ENCODE measurements at places on chromosomes 1 and 21.

GRCh38 chr1:225921734-225922709 lies 2.0 kb downstream of the PYCR2 start:
- DNase-seq, result no peak

- DNase-seq, result no peak
Observed at GRCh38 chr1:1358433-1359271, at the start of gene MXRA8. TSS of gene MXRA8 (minus strand) at chr1:1358555. CDS start at chr1:1358504, 51 bp downstream.

DNA sequence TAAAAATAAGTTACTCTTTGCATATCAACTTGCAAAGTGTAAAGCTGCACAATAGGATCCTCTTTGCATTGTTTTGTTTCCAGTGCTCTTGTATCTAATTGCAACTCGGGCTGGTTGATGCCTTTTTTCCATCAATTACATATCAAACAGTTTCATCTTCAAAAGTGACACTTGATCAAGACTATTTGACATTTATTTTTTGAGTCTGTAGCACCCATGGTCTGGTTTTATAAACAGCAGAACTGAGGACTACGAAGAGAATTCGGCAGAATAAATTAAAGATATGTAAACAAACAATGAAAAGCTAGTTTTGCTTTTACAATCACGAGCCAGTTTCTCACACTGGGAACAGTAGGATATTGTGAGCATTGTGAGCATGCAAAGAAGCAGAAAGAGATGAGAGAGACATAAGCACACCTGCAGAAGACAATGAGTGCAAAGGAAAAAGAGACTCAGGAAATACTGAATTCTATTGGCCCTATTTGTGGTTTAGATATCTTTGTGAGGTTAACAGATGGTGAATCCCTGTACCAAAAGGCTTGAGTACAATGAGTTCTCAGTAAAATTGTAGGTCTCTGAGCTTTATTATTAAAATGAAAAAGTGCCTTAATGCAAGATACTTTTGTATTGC lies 45.4 kb downstream of the RPL5 start:
- no peak for DNase-seq

GRCh38 chr1:162904579-162904978 lies 43.6 kb upstream of the CCDC190 start:
- DNase-seq, result no peak

GRCh38 chr21:15534450-15534886 lies 195.3 kb upstream of the USP25 start:
- DNase-seq, result no peak

- DNase-seq, result no peak
Observed at GRCh38 chr1:220950576-220950975, 71.3 kb downstream of the HLX start.

GRCh38 chr1:166032572-166033371 lies 134.0 kb downstream of the FAM78B start:
- no peak for DNase-seq

DNA sequence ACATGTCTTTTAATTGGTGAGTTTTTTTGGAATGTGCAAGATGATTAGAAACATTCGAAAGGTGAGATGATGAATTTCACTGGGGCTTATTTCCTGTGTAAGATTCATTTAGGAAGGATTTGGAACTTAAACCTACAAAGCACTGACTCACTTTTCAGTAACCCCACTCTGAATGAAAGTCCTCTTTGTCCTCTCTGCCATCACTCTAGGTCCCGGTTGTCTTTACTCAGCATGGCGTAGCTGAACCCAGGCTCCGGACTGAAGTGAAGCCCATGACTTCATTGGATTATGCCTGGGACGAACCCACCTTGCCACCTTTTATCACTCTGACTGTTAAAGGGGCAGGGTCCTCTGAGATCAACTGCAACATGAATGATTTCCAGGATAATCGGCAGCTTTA lies 139.4 kb downstream of the VPS13D start:
- DNase-seq, result no peak

GRCh38 chr1:74436078-74436477 lies 76.3 kb downstream of the LRRC53 start:
- no peak for DNase-seq

GRCh38 chr1:7420098-7420445 lies 351.0 kb upstream of the VAMP3 start:
- DNase-seq, result no peak
